ENCODE measurements at places on chromosomes 1 and 21.
A peak's percentile ranks its signal among the peaks of the same experiment; 100 is the strongest.

- no peak for DNase-seq
Measured at GRCh38 chr1:24027838-24028468, 47.8 kb upstream of the SRSF10 start.

DNA sequence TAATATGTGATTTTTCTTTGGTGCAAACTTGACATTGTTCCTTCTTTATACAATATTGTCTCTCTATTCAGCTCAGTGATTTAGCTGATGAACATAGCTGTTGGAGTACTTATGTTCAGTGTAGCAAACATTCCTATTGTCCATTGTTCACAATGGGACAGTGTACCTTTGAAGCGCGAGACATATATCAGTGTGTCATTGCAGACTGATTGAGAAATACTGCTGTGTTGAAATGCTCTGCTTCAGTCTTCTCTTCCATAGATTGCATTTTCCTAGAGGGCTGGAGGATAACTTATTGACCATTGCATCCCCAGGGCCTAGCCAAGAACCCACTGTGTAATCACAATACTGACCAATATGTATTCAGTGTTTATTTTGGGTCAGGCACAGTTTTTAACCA, 46.5 kb downstream of the HLX start:
- DNase-seq: no peak

GRCh38 chr1:3501856-3502640, 47.6 kb downstream of the ARHGEF16 start:
- no peak for DNase-seq

DNA sequence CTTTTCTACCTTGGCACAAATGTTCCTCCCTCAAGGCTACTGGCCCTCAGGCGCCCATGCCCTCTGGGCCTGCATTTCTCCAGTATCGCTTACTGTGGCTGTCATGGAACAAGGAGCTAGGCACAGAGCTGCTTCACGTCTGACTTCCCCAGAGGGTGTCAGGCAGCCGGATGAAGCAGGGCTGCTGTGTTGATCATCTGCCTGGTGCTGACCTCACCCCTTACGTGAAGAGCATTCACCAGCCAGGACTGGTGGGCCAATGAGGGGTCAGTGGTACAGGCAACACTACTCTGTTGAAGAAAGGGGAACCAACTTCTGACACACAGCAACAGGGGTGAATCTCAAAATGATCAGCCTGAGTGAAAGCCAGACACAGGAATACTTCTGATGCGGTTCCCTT, 215.5 kb upstream of the GALNT2 start:
- no peak for DNase-seq

DNA sequence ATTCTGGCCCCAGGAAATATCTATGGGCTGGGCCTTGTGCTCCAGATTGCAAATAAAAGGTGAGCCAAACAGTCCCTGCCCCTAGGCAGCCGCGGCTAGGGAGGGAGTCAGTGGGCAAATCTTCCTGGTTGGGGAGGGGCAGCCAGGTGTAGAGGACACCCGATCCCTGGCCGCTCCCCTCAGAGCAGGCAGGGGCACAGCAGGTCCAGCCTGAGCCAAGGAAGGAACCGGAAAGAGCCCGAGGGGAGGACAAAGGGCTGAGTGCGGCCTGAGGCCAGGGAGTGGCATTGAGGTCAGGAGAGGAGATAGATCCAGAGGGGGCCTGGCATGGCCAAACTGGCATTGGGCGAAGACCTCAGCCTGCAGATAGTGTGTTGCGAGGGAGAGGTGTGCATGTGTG, 36.6 kb upstream of the ARF1 start:
- no peak for DNase-seq

DNA sequence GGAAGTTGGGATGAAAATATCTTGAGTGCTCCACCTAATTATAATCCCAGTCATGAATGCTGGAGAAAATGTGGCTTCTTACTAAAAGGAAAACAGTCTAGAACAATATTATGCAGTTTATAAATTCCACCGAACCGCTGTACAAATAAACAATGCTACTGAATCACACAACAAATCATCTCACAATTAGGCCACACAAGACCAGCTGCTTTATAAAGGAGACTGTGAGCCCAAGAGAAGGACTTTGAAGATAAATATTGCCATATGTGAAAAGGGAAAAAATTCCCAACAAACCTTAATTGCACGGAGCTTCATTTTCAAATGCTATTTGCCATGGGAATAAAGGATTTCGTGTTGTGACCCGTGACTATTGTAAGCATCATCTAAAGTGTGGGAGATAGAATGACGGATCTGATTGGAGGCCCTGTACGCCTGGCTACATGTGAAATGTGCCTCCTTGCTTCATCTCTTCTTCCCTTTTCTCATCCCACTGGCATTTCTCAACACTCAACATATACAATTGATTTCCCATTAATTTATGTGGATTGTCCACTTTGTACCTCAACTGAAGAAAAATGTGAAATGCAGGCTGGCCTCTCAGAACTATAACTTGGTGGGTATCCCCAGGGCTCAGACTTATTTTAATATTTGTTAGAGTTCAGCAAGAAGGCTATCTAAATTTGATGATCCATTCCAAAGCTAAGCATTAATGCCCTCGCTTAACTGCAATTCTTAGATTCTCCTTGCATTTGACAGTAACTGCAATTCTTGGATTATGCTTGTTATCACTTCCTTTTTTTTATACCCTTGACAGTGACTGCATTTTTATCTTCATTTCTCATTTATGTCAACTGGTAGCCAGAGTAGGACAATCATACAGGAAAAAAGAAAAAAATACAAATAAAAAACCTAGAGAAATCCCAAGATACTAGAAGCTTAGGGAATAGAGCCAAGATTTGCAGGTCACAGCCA, 122.3 kb downstream of the TGFB2 start:
- DNase-seq: no peak

DNA sequence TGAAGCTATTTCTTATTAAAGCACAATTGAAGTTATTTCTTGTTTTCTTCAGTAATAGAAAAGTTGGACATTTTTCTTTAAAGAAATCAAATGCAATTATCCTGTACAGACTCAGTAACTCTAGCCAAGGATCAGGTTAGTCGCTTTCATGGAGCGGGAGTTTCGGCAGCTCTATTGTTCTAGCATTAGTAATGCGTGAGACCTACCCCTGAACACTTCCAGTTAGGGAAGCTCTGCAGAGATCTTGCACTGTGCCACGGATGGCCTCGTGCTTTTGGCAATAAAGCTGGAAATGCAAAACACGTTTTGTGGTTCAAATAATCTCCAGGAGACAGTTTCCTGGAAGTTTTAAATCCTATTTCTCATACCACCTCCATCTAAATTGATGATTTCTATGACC, 488.4 kb downstream of the SETD4 start:
- no peak for DNase-seq

- DNase-seq: no peak
Measured at GRCh38 chr1:111672331-111672730, 52.7 kb downstream of the RAP1A start.

DNA sequence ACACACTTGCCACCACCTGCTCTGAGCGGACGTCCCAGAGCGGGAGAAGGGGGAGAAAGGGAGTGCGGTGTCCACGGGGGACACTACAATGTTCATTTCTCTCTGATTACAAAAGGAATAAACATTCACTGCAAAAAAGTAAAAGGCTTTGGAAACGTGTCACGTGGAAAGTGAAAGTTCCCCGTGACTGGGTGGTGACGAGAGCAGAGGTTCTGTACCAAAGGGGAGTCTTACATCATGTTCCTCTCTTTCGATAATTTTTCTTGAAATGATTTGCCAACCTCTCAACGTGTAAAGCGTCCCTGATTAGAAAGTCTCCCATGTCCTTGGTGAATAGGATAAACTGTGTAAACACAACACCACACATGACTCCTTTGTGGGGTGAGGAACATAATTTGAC, 22.0 kb upstream of the PRDM15 start:
- no peak for DNase-seq

GRCh38 chr1:20717452-20718342, at the start of gene KIF17:
Gene KIF17 (minus strand): TSS chr1:20718007. CDS start chr1:20717706, 301 bp downstream.
- DNase-seq: peak; percentile 37

- DNase-seq: no peak
Measured at GRCh38 chr21:38712664-38713063, 93.1 kb upstream of the ETS2 start.

DNA sequence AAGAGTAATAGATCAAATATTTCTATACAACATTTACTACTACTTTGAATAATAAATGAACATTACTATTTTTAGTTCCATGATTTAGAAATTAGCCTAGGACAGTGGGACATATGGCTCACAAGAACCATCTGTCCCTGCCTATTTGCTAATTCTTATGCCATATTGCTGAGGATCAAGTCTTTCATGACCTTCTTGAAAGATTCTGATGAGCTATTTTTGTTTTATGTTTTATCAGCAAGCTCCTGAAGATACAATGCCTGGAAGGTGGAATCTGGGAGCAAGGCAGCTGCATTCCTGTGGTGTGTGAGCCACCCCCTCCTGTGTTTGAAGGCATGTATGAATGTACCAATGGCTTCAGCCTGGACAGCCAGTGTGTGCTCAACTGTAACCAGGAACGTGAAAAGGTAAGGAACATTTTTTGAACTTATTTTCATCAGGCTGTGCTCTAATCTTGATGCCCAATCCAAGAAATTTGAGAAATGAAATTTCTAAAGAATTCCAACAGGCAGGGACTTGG, 326.7 kb downstream of the PAPPA2 start:
- no peak for DNase-seq

GRCh38 chr1:30125021-30125820, 598.2 kb downstream of the MATN1 start:
- DNase-seq: no peak

- DNase-seq: peak; percentile 25
Measured at GRCh38 chr1:9371391-9371935, 78.8 kb downstream of the SPSB1 start.

DNA sequence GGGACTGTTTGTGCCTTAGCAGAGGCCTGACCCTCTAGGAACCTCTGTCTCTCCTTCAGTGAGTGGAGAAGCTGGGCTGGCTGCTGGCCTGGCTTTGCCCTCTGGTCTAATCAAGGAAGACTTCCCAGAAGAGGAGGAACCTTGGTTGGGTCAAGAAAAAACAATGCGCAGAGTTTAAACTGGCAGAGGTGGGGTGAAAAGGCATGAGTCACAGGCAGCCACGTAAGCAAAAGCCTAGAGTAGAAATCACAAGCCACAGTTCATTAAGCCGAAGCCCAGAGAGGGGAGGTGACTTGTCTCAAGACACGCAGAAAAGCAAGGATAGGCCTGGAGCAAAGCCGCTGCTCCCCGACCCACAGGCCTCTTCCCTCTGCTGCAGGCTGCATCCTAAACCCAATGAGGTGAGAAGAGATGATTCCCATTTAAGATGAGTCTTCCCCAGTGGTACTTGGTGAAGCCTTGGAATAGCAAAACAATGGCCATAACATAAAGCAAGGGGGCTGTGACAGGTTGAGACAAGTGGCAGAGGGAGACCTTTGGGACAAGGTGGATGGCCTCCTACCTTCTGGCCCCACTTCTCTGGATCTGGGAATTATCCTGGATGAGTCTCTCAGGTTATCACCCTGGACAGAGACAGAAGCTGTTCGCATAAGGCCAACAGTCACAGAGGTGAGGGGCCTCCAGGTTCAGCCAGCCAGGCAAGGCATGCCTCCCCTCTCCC, 7.7 kb downstream of the PDZK1IP1 start:
- no peak for DNase-seq

DNA sequence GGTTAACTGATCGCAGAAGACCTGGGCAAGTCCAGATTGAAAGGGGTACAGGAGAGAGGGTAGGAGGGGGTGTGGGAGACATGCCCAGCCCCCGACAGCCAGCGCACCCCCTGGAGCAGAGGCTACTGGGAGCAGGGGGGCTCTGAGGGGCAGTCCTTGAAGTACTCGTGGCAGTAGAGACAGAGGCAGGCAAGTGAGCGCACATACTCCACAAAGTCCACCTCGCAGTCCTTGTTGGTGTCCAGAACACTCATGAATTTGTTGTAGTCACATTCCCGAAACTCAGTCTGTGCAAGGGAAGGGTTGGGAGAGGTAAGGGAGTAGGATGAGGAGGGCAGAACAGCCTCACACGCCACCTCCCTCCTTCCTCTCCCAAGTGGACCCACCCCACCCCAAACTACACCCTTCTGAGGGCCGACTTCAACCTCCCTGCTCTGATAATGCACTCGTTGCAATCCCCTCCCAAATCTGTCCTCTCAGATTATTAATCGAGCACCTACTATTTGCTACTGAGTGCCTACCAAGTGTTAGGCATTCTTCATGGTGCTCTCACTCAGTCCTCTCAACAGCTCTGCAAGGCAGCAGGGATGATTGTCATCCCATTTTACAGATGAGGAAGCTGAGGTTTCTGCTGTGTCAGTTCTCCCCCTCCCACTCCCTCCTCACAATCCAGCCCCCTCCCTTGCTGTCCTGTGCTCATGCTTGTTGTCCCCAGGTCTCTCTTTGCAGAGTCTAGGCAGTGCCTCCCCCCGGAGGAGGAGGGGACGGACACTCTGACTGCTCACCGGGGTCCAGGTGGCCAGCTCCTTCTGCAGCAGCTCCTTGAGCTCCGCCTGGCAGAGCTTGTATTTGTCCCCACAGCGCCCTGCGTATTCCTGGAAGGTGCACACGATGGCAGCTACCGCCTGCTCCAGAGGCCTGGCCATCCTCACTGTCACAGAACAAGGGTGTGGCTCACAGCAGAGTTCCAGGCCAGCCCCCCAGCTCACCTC, 1.2 kb downstream of the S100A3 start:
- no peak for DNase-seq

DNA sequence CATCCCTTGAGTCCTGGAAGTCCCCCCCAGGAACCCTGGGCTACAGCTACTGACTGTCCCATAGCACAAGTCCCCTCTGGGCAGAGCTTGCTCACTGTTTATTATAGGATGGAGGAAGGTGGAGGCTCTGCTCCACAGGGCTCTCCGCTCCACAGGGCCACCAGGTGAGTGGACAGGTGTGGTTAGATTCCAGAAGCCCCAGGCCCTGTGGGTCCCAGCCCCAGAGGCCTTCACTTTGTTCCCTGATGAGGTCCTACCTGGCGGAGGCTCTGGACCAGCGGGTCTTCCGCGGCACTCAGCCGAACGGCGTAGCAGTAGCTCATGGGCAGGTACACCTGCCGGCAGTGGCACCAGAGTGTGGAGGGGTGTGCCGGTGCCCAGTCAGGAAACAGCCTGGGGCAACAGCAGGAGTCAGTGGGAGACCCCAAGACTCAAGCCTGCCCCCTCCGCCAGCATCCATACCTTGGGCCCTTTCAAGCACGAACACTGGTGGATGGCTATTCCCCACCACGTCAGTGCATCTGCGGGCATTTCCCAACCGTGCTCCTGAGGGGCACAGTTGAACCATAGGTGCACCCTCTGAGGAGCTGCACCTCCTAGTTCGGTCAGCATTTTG, 12.3 kb downstream of the LSS start:
- no peak for DNase-seq

DNA sequence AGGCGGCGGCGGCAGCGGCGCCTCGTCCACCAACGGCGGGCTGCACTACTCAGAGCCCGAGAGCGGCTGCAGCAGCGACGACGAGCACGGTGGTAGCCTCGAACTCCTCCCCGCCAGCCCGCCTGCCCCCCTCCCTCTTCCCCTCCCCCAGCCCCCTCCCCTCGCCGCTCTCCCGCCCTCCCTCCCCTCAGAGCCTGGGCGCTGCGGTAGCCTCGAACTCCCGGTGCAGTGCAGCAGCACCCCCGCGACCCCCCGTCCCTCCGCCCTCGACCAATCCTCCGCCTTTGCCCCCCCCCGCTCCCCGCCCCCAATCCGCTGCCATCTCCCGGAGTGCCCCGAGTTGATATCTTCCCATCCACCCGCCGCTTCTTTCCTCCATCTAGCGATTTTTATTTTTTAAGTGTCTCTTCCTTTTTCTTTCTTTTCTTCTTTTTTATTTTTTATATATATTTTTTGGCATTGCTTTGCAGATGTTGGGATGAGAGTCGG, 516 bp downstream of the RCOR3 start:
- DNase-seq: peak; percentile 7
